ENCODE measurements at places on chromosomes 6 and 20. TPM values are rescaled to one million over a fixed set of nuclear protein-coding genes. Genes with fewer than 3 reads are reported as not detected.

GRCh38 chr6:68597642-68598041 is 37.4 kb upstream of the ADGRB3 start:
- H3K4me3 ChIP-seq, result no peak overlapping the region
- DNase-seq, result no peak
- no peaks in the 10 kb centered on the region for H3K27me3 ChIP-seq
- H3K27ac ChIP-seq, result no peak overlapping the region
- no peaks in the 10 kb centered on the region for H3K4me1 ChIP-seq
- no peaks in the 10 kb centered on the region for H3K36me3 ChIP-seq

The DEF6 gene
- total RNA-seq, result 201 TPM

- no peak for DNase-seq
- no peaks in the 10 kb centered on the region for H3K27me3 ChIP-seq
- H3K4me1 ChIP-seq, result peaks cover 12% of the 10 kb centered on the region
- no peak overlapping the region for H3K4me3 ChIP-seq
Measured at GRCh38 chr20:34553366-34553867, 5.1 kb upstream of the MAP1LC3A start.

The CST4 gene
- not detected for total RNA-seq

GRCh38 chr6:13922750-13923149 is 2.0 kb upstream of the RNF182 start:
- H3K4me3 ChIP-seq, result no peak overlapping the region
- no peak overlapping the region for H3K27ac ChIP-seq
- peaks cover 59% of the 10 kb centered on the region for H3K27me3 ChIP-seq
- H3K36me3 ChIP-seq, result no peaks in the 10 kb centered on the region

The CRISP2 gene
- total RNA-seq, result not detected

The C6orf163 gene
- total RNA-seq, result 1.4 TPM

- DNase-seq, result no peak
- peaks cover 10% of the 10 kb centered on the region for H3K36me3 ChIP-seq
- peaks cover 53% of the 10 kb centered on the region for H3K4me1 ChIP-seq
- H3K27me3 ChIP-seq, result no peaks in the 10 kb centered on the region
- H3K27ac ChIP-seq, result peak overlapping the region; percentile 76
Measured at GRCh38 chr20:833121-833449, 430 bp upstream of the FAM110A start.

The IRF4 gene
- 171 TPM for total RNA-seq

All from activated CD4-positive, alpha-beta memory T cell treated with anti-CD3 and anti-CD28 coated beads, Interleukin-2, amount 10 ng/mL, durations not matched to agents 7 days and 5 days (primary cell).